SHP77 (cell line): ENCODE measurements at places on chromosomes 16 and 17.

DNA sequence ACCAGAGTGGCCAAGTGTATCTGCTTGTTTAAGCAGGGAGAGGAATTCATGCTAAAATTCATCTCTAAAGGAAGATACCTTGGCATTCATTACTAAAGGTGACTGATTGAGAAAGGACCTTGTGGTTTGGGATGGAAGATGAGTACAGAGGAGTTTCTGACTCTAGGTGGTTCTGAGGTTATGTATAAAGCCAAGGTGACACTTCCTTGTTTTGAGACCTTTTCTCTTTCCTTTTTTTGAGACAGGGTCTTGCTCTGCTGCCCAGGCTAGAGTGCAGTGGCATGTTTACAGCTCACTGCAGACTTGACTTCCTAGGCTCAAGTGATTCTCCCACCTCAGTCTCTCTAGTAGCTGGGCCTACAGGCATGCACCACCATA is 9.1 kb downstream of the ABHD15 start:
- DNase-seq: no peak

DNA sequence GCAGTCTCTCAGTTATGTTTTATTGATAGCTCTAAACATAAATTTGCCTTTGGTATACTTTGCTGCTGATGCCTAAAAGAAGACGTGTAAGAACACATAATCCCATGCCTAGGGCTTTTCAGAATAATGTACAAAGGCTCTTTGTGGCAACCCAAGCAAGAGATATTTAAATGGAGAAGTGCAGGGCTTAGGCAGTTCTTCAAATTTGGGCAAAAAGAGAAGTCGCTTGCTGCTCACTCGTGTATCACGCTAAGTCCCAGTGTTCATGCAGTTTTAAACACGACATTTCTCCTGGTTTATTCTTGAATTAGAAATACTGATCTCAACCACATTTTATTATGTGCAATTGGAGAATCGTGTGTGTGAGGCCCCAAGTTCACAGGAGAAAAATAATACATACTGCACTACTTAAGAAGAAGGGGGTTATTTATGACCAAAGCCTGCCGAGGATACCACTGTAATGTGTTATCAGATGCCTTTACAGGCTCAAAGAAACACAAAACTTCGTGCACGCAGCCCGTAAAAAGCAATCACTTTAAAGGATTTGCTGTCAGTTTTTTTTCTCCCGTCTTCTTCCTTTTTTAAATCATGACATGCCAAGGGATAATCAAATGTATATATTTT is 22.5 kb upstream of the IRX6 start:
- DNase-seq: no peak

GRCh38 chr16:4593086-4593485 is 21.6 kb downstream of the UBALD1 start:
- no peak for DNase-seq

- no peak for DNase-seq
Measured at GRCh38 chr17:80486692-80487091, 10.3 kb upstream of the NPTX1 start.

DNA sequence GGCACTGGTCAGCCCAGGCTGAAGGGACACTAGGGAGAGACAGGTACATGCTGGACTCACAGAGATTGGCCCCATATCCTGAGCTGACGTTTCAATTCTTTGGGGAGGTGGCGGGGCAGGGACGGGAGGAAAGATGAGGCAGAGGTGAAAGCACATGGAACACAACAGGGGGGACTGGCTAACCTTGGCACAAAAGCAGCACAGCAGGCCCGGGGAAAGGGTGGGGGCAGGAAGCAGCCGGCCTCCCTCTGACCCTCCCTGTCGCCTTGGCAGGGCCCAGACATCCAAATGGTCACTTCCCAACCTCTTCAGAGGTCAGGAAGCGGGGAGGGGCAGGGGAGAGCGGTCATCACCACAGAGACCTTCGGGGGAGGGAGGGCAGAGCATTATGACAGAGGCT is 6.6 kb downstream of the VAT1 start:
- no peak for DNase-seq

- no peak for DNase-seq
Measured at GRCh38 chr16:89161763-89162713, 9.5 kb upstream of the CDH15 start.

DNA sequence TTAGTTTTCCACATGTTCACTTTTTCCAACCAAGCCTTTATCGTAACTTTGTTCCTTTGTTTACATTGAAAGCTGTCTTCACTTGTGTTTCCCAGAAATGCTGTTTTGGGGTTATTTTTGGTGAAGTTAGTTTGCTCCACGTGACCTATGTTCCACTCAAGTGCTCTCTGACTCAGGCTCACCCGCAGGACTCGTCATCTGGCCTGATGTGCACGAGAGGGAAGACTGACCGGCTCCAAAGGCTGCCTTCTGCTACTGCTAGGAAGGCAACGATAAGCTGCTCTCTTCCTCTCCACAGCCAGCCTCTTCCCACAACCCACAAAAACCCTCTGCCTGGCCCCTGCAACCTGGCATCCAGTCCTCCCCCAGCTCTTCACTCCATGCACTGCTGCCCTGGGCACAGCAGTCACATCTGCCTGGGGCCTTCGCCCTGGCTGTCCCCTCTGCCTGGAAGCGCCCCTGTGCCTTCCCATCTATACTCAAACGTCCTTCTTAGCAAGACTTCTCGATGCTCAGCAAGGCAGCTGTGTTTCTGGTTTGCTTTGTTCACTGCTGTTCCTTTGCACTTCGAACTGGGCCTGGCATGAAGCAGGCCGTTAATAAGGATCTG is 28.0 kb downstream of the ZCCHC14 start:
- DNase-seq: no peak

- DNase-seq: no peak
Measured at GRCh38 chr17:82493226-82493781, 26.2 kb upstream of the FOXK2 start.

DNA sequence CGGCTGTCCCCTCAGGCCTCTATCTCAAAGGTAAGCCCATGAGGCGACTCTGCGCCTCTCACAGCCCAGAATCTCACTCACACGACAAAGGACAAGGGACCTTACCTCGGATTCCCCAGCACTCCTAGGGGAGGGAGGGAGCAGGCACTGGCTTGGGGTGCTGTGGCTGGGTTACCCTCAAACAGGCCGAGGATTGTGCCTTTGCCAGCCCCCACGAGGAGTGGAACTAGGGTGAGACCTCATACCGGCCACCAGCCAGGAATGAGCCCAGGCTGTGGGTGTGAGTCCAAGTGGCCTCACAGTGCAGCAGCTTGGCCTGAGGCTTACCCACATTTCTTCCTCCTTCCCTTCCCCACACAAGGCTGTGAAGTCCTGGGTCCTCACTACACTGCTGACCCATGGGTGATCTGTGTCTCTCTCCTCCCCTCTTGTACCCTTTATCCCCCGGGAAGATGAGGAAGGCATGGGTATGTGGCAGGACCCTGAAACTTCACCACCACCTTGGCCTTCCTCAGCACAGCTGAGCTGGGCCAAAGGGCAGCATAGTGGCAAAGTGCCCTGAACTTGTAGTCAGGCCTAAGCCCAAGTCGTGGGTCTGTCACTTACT is 5.9 kb downstream of the PROCA1 start:
- no peak for DNase-seq

- peak; percentile 58 for DNase-seq
Measured at GRCh38 chr17:77723071-77723908, 235.2 kb upstream of the TNRC6C start.

GRCh38 chr17:44595216-44595775 is 38.0 kb downstream of the FZD2 start:
- no peak for DNase-seq

DNA sequence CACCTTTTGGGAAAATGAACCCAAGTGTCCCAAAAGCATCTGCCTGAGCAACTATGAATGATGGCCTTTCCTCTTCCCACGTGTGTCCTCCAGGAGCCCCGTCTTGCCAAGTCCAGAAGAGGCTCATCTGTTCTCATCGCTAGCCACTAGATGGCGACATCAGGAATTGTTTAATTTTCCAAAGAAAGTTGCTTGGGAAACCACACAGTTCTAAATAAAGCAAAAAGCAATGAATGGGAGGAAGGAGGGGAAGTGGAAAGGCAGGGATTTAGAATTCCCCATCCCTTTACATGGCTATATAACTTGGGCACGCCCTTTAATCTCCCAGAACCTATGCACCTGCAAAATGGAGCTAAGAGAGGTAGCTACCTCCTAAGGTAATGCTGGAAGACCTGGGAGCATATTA is 9.0 kb upstream of the CDH5 start:
- peak; percentile 44 for DNase-seq

DNA sequence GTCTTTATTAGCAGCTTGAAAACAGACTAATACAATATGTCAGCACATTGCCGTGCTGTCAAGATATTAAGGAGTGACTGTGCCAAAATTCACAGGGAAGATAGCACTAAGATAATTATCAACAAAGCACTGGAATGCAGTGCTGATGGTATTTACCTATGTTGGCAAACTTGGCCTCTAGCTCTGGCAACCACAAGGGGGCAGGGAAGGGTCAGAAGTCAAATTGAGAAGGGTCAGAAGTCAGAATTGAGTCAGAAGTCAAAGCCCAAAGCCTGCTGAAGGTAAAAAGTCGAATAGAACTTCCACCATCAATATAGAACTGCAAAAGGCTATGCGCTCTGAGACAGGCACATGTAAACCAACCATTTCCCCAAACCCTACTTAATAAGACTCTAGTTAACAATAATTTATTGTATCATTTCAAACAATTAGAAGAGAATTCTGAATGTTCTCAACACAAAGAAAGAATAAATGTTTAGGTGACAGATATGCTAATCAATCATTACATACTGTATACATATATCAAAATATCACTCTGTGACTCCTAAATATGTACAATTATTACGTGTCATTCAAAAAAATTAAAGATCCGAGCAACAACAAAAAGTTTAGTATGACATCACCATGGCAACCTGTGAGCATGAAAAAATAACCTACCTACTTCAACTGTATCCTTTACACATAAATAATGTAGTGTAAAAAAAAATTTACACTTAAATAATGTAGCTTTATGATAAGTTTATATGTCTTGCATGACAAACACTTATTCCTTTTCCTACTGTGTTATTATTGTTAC is 916.1 kb downstream of the KCNJ2 start:
- no peak for DNase-seq

- no peak for DNase-seq
Measured at GRCh38 chr17:29379084-29379991, 10.8 kb upstream of the TAOK1 start.

GRCh38 chr17:39069114-39069756 is 82.2 kb downstream of the PLXDC1 start:
- peak; percentile 34 for DNase-seq

DNA sequence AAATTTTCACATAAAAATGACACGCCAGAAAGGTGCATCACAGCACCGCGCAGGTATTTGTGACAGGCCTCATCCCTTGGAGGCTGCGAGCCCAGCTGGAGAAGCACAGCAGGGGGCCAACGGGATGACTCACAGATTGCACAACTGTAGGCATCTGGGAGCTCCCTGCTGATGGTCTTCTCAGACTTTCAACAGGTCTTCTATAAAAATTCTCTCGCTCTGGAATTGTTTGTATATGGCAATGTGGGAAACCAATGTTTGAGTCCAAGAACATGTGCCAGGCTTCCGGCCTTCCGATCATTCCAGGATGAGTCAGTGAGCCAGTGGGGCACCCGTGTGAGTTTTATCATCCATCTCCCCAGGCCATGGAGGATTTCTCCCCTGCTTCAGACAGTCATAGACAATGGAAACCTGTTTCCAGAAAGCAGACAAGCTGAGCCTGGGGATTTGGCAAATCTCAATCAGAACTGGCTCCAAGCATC is 24.1 kb upstream of the ADORA2B start:
- DNase-seq: no peak

DNA sequence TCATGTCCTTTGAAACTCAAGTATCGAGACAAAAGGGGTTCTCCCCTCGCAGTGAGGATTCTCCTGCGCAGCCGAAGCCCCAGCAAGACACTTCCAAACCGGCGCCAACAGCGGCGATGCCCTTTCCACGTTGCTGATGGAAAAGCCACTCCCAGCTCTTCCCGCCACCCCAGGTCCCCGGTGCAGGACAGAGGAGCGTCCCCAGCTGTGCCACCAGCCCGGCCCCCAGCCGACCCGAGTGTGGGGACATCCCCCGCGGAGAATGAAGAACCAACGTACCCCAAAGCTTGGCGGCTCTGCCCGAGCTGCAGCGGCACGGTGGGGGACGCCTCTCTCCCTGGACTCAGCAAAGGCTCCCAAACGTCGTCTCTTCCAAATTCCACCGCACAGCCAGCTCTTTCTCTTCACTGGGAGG is 573 bp downstream of the CHST6 start:
- DNase-seq: no peak

DNA sequence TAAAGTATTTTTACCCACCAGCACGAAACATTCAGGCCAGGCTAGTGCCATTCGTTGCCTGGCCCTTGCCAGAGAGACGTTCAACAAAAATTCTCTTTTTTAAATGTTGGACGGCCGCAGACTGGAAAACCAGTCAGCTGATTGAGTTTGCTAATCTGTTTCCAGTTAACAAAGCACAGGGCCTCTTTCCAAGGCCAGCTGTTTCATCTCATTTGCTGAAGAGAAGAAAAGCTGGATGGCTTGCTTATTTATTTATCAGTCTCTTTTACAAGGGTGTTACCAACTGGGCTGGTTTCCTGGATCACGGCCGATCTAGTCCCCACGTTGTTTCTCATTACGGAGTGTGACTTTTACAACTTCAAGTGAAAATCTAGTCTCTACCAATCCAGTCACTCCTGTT is 418.7 kb upstream of the DYNLRB2 start:
- DNase-seq: no peak

DNA sequence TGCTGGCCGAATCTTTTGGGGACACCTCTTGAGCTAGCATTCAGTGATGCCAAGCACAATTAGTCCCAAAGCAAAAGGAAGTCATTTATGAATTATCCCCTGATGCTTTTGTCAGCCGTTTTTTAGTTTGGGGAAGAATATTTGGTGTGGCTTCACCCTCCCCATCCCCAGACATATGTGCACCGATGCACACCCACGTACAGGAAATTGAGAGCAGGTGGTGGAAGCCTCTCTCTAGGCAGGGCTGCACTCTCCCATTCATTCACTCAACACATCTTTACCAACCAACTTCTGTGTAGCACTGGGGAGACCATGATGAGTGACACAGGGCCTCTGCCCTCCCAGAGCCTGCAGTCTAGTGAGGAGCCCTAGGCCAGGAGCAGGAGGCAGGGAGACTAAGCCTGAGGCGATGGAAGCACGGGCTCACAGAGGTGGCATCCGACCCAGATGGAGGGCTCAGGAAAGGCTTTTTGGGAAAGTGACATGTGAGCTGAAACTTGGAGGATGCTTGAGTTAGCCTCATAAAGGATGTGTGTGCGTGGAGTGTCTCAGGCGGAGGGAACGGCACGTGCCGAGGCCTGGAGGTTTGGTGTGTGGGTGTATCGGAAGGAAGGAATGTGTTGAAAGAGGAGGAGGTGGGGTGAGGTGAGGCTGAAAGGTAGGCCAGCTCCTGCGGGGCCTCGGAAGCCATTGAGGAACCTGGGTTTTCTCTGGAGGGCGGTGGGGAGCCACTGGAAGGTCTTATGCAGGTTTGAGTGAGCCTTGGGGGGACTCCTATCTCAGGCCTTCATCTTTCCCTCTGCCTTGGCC is 43.8 kb downstream of the PSME3IP1 start:
- no peak for DNase-seq

- DNase-seq: no peak
Measured at GRCh38 chr17:48628649-48629410, 2.7 kb upstream of the HOXB9 start.

GRCh38 chr16:23561586-23561985 is 4.1 kb downstream of the UBFD1 start:
- no peak for DNase-seq
